ENCODE measurements at places on chromosomes 1 and 21. TPM values are rescaled to one million over a fixed set of nuclear protein-coding genes. Genes with fewer than 3 reads are reported as not detected.

DNA sequence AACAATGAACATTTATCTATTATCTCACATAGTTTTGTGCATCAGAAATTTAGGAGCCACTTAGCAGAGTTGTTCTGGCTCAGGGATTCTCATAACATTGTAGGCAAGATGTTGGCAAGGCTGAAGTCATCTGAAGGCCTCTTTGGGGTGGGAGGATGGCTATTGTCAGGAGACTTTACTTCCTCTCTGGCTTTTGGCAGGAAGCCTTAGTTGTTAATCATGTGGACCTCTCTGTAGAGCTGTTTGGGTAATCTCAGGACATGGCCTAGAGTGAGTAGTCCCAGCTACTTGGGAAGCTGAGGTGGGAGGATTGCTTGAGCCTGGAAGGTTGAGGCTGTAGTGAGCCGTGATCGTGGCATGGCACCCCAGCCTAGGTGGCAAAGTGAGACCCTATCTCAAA is 40.2 kb downstream of the RASAL2 start:
- no peaks in the 10 kb centered on the region for H3K4me1 ChIP-seq
- DNase-seq = no peak
- H3K36me3 ChIP-seq = no peaks in the 10 kb centered on the region
- no peak overlapping the region for H3K27ac ChIP-seq
- H3K27me3 ChIP-seq = no peaks in the 10 kb centered on the region

PTGFR gene
- not detected for total RNA-seq

SH2D1B gene
- total RNA-seq = 0.15 TPM

- peaks cover 24% of the 10 kb centered on the region for H3K36me3 ChIP-seq
- H3K27me3 ChIP-seq = no peaks in the 10 kb centered on the region
- no peak overlapping the region for H3K27ac ChIP-seq
- DNase-seq = peak; percentile 65
- H3K4me3 ChIP-seq = no peak overlapping the region
Observed at GRCh38 chr1:29033829-29034466, 89.8 kb downstream of the TMEM200B start.

DNA sequence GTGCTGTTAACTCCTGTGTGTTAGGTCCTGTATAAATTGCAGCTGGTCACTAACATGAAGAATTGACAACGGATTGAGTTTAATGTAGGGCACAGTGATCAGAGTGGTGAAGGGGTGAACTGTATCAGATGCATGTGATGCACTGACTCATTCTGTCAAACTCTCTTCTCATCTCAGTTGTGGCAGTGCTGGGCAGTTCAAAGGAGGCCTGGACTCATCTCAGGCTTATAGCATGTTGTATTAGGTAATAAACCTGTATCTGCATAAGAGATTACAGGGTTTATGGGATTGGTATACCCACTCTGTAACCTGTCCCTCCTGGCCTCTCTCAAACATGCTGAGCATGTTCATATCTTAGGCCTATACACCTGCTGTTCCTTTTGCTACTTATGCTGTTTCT is 12.4 kb upstream of the GBP3 start:
- peaks cover 10% of the 10 kb centered on the region for H3K4me1 ChIP-seq
- DNase-seq = no peak
- no peak overlapping the region for H3K27ac ChIP-seq

GRCh38 chr1:171582589-171582988 is 39.5 kb upstream of the MYOCOS start:
- peaks cover 16% of the 10 kb centered on the region for H3K36me3 ChIP-seq
- DNase-seq = no peak
- no peak overlapping the region for H3K27ac ChIP-seq

OR2G6 gene
- total RNA-seq = 1.8 TPM

- H3K4me1 ChIP-seq = no peaks in the 10 kb centered on the region
- H3K36me3 ChIP-seq = no peaks in the 10 kb centered on the region
- no peak overlapping the region for H3K4me3 ChIP-seq
Observed at GRCh38 chr1:22236166-22236565, 93.3 kb upstream of the WNT4 start.

ANKRD13C gene
- 31.9 TPM for total RNA-seq

DNA sequence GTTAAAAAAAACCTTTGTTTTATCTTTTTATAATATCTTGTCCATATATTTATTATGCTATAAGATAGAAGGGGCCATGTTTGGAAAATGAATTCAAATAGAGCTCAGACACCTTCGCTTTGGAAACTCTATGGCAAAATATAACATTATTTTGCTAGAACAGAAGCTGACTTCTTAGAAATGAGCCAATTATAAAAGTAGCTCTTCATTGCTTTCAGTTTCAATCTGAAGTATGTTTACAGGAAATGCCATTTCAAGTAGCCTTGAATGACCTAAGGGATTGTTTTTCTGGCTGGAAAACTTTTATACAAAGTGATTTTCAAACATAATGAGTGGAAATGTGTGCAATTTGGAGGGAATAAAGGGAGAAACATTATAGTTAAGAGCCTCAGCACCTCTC is 37.8 kb upstream of the GBP5 start:
- H3K4me3 ChIP-seq = no peak overlapping the region
- H3K36me3 ChIP-seq = no peaks in the 10 kb centered on the region
- peak; percentile 18 for DNase-seq
- peaks cover 21% of the 10 kb centered on the region for H3K4me1 ChIP-seq

DNA sequence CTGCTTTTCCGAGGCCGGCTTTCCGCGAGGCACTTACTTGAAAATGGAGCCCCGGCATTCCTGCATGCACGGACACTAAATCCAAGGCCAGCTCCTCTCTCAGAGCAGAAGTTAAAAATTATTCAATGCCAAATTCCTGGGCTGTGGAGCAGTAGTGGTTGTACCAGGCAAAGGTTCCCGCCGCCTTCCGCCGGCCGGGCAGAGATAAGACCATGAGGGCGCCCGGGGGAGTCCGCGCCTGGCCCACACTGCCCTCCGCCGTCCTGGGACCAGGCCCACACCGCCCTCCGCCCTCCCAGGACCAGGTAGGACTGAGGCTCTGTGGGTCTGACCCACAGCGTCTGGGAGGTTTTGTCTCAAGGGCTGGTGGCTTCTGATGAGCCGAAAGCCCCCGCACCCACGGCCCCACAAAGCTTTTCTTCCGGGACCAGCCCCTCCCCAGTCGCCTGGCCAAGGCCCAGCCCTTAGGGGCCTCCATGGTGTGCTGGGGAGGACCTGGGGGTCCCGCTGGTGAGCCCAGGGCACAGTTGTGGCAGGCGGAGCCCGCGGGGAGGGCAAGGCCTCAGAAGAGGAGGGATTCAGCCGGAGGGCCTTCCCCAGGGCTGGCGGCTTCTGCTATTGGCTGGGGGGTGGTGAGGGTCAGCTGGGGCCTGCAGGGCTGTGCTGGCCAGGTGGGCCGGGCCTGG is 12.7 kb upstream of the C1orf159 start:
- H3K36me3 ChIP-seq = no peaks in the 10 kb centered on the region
- no peak overlapping the region for H3K4me3 ChIP-seq
- no peak for DNase-seq
- H3K27ac ChIP-seq = no peak overlapping the region
- H3K4me1 ChIP-seq = peaks cover 6% of the 10 kb centered on the region
- no peaks in the 10 kb centered on the region for H3K27me3 ChIP-seq

HNRNPCL2 gene
- not detected for total RNA-seq

KIF2C gene
- 0.51 TPM for total RNA-seq

BARHL2 gene
- total RNA-seq = not detected

IL20 gene
- total RNA-seq = not detected

TDRD5 gene
- total RNA-seq = not detected

DNA sequence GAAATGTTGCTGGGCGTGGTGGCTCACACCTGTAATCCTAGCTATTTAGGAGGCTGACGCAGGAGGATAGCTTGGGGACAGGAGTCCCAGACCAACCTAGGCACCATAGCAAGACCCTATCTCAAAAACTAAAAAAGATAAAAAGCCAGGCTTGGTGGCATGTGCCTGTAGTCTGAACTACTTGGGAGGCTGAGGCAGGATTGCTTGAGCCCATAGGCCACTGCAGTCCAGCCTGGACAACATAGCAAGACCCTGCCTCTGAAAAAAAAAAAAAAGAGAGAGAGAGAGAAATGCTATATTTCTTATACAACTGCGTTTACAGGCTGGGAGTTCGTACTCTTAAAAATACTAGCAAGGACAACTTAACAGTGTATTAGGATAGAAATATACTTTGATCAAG is 46.2 kb upstream of the SPOCD1 start:
- no peak overlapping the region for H3K27ac ChIP-seq
- DNase-seq = no peak
- H3K36me3 ChIP-seq = no peaks in the 10 kb centered on the region
- H3K4me1 ChIP-seq = peaks cover 7% of the 10 kb centered on the region
- H3K27me3 ChIP-seq = no peaks in the 10 kb centered on the region

GRCh38 chr1:30420519-30421050 is 302.8 kb downstream of the MATN1 start:
- H3K27me3 ChIP-seq = no peaks in the 10 kb centered on the region
- H3K36me3 ChIP-seq = no peaks in the 10 kb centered on the region
- H3K4me3 ChIP-seq = no peak overlapping the region
- no peak overlapping the region for H3K27ac ChIP-seq
- DNase-seq = no peak

DNA sequence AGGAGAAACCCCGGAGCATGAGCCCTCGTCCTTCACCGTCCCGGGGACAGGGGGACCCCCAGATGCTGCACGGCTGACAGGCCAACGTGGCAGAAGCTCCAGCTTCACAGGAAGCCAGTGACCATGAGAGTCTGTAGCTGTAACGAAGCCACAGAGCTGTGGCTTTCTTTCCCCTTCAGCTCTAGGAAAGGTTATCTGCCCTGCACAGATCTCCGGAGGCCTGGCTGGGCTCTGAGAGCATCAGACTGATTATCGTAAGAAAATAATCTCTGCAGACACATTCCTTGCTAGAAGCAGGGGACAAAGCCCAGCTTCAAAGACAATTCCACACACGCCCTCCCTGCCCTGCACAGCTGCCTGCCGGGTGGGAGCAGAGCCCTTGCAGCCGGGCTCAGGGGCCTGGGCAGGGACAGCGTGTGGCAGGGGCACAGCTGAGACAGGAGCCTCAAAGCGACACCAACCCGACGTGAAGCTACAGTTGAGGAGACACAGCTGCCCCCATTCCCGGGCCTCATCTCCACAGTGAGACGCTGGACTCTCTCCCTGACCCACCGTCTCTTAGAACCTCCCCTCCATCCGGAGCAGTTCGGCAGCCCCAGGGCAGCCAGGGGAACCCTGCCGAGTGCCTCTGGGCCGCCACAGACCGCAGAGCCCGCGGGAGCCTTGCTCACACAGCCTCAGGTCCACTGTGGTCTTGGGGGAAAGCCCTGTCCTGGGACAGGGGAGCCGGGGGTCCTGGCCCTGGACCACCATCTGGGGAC is 30.6 kb downstream of the POFUT2 start:
- H3K4me1 ChIP-seq = peaks cover 6% of the 10 kb centered on the region
- H3K4me3 ChIP-seq = no peak overlapping the region
- no peaks in the 10 kb centered on the region for H3K36me3 ChIP-seq
- no peak for DNase-seq

- H3K27me3 ChIP-seq = no peaks in the 10 kb centered on the region
- DNase-seq = no peak
- H3K36me3 ChIP-seq = peaks cover 46% of the 10 kb centered on the region
- H3K4me3 ChIP-seq = no peak overlapping the region
- H3K4me1 ChIP-seq = no peaks in the 10 kb centered on the region
- no peak overlapping the region for H3K27ac ChIP-seq
Observed at GRCh38 chr1:153648000-153648643, 10.4 kb upstream of the SNAPIN start.

DNA sequence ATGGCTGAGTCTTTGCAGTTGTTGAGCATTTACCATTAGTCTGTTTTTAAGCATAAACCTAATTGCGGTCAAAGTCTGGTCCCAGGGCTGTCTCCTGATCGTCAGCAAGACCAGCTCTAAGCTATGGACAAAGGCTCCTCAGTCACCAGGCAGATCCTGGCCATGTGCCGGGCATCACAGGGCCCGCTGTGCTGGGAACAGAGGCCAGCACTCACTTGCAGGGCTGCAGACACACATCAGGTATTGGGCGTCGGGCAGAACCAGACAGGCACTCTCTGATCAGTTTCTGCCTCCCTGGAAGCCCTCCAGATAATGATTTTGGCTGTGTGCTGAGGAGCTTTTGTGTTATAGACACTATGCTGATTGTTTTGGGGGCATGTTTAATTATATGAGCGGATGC is 26.6 kb downstream of the TMEM51 start:
- H3K4me1 ChIP-seq = no peaks in the 10 kb centered on the region
- H3K4me3 ChIP-seq = no peak overlapping the region
- peaks cover 9% of the 10 kb centered on the region for H3K27me3 ChIP-seq

- no peaks in the 10 kb centered on the region for H3K36me3 ChIP-seq
- H3K4me3 ChIP-seq = no peak overlapping the region
- DNase-seq = no peak
- H3K27ac ChIP-seq = no peak overlapping the region
- H3K27me3 ChIP-seq = no peaks in the 10 kb centered on the region
Observed at GRCh38 chr21:32955311-32956060, 70.2 kb upstream of the OLIG2 start.

GRCh38 chr1:155321639-155322503 is 1.2 kb downstream of the RUSC1 start:
- no peak overlapping the region for H3K27ac ChIP-seq
- H3K4me3 ChIP-seq = no peak overlapping the region
- H3K27me3 ChIP-seq = no peaks in the 10 kb centered on the region
- peak; percentile 28 for DNase-seq

GRCh38 chr1:209187589-209187988 is 395.9 kb upstream of the CAMK1G start:
- no peaks in the 10 kb centered on the region for H3K36me3 ChIP-seq
- DNase-seq = no peak
- no peaks in the 10 kb centered on the region for H3K27me3 ChIP-seq
- H3K27ac ChIP-seq = no peak overlapping the region

DNA sequence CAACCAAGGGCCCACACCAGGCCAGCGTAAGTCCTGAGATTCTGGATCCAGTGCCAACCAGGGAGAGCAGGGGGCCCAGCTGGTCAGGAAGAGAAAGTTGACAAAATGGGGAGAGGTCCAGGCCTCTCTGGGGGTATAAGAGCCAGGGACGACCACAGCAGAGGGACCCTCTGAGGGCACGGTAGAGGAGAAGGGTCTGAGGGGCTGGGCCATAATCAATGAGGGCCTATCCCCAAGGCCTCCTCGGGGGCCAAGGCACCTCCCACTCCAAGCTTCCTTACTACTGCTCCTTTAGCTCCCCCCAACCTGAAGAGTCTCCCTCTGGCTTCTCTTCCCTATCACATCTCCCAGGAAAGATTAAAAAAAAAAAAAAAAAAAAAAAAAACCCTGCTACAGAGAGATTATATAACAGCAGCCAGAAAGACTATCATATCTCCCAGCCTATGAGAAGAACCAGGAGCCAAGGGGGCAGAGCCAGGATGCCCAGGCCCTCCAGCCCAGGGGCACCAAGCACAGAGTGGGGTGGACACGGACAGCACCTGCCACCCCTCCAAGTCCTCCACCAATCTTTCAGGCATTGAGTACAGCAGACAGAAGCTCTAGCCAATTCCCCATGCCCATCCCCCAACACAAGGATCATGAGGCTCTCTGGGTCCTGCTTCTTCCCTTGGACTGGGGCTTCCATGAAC is 2.7 kb downstream of the MEF2D start:
- peak; percentile 10 for DNase-seq
- peaks cover 9% of the 10 kb centered on the region for H3K36me3 ChIP-seq
- peak overlapping the region; percentile 91 for H3K4me3 ChIP-seq
- peaks cover 83% of the 10 kb centered on the region for H3K4me1 ChIP-seq

All from B cell (primary cell).